HT1080 (cell line): ENCODE measurements at places on chromosomes 1 and 21. TPM values are rescaled to one million over a fixed set of nuclear protein-coding genes. Genes with fewer than 3 reads are reported as not detected.

DNA sequence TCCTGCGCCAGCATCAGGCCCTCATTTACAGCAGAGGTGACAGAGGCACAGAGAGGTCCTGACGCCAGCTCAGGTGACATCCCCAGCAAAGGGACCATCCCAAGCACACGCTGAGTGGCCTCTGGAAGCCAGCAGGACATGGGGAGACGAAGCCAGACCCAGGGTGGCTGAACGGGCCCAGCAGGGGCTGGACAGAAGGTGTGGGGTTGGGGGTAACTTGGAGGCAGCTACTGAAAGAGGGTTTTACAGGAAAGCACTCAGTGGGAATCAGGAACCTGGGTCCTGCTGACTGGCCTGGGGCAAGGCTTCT lies 1.6 kb upstream of the ARHGEF16 start:
- DNase-seq = no peak

- peak; percentile 20 for DNase-seq
Observed at GRCh38 chr21:36917471-36918158, 48.9 kb downstream of the HLCS start.

- DNase-seq = no peak
Observed at GRCh38 chr1:89499320-89499719, 25.3 kb upstream of the LRRC8B start.

DNA sequence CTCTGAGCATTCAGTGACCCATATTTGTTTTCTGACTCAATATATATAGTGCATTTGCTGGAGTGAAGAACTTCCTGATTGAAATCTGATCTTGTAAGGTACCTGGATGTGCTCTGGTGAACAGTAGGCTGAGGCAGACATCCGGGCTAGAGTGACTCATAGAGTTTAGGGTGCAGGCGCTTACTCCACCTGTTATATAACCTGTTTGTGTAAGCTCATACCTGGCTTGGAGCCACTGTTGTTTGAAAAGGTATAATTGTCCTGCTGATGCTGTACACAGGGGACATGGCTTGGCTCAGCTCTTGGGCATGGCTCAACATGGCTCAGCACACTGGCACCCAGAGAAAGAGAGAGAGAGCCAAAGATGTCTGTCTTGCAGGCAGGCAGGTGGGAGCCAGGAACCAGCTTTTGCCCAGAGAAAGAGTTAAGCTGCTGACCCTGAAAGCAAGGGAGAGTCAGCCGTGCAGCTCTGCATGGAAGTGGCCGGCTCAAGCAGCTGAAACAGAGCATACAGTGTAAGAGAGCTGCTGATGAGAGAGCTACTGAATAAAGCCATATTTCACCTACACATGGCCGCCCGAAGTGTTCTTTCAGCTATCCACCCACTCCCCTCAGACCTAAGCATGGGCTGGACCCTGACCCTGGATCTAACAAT lies 43.2 kb downstream of the GJA5 start:
- peak; percentile 42 for DNase-seq

- DNase-seq = peak; percentile 71
Observed at GRCh38 chr1:218779341-218780100, 394.2 kb upstream of the LYPLAL1 start.

GRCh38 chr1:4633346-4633745 lies 21.1 kb upstream of the AJAP1 start:
- no peak for DNase-seq

GRCh38 chr1:18861590-18861989 lies 2.1 kb upstream of the TAS1R2 start:
- DNase-seq = no peak

Gene OR2L3
- total RNA-seq = not detected in 2 replicates
